Pulmonary artery endothelial cell (primary cell): ENCODE measurements at places on chromosomes 5 and 9.

- no peak for DNase-seq
Measured at GRCh38 chr9:114674798-114675540, 7.0 kb downstream of the TEX48 start.

GRCh38 chr5:107766439-107766838 is 95.7 kb upstream of the EFNA5 start:
- no peak for DNase-seq

GRCh38 chr5:167155387-167156005 is 1135.9 kb upstream of the WWC1 start:
- no peak for DNase-seq

GRCh38 chr5:170920196-170920595 is 58.4 kb downstream of the RANBP17 start:
- no peak for DNase-seq

GRCh38 chr5:181173027-181173419 is 25.6 kb downstream of the OR2V2 start:
- DNase-seq = no peak

GRCh38 chr9:118652912-118653311 is 716.3 kb downstream of the BRINP1 start:
- DNase-seq = no peak

DNA sequence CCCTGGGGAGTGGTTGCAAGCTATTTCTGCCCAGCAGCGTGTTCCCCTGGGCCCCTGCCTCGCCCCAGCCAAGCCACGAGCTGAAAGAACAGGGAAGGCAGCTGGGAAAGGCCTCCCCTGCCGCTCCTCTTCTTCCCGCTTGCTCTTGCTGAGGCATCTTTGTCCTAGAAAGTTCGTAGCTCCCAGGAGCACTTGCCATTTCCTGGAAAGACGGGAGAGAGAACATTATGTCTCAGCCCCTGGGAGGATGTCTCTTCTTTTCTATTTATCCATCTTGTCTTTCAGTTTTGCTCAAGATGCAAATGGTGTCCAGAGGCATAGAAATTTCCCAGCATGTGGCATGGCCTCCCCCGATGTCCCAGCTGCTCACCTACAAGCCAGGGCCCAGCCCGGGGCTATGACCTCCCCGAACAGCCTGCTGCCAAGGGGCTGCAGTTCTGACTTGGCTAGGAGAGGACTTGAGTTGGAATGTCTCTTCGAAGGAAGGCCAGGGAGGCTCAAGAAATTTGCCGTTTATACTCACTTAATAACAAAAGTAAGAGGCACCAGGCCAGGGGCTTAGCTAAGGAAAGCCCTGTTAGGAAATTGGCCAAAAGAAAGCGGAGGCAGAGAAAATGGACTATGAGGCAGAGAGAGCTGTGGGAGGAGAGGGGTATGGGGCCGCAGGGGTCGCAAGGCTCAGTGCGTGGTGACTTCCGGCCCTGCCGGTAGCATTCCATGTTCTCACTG is 87.3 kb downstream of the LIFR start:
- no peak for DNase-seq

DNA sequence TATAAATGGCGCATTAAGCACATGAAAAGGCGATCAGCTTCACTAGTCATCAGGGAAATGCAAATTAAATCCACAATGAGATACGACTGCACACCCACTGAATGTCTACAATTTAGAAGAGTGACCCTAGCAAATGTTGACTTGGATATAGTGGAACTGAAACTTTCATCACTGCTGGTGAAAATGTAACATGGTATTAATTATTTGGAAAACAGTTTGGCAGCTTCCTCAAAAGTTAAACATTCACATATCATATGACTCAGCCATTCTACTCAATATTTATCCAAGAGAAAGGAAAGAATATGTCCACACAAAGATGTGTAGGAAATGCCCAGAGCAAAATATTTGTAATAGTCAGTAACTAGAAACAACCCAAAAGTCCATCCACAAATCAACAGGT is 146.5 kb downstream of the LPAR1 start:
- no peak for DNase-seq

DNA sequence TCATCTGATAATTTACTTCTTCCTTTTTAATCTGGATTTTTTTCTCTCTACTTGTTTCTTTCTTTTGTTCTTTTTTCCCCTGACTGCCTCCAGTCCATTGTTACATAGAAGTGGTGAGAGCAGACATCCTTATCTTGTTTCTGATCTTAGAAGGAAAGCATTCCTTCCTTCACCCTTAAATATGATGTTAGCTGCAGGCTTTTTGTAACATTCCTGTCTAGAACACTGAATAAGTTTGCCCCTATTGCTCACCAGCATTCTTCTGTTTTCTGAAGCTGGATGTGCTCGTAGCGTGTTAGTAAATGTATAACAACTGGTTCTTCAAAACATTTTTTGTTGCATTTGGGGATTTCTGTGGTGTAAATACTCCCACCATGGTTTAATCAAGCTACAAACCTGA is 136.7 kb upstream of the NFIL3 start:
- DNase-seq = no peak

DNA sequence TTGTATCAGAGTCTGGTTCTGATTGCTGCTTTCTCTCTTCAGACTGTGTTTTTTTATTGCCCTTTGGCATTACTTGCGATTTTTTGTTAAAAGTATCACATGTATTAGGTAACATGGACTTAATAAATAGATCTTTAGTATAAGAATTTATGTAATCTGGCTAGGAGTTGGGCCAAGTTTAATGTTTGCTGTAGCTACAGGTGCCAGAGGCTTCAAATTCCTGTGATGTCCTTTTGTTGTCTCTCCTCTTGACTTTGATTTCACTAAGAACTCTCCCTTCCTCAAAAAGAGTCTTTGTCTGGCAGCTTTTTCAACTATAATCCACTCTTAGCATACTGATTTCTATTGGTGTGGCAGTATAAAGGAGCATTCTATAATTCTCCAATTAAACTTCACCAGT is 313.1 kb downstream of the DTWD2 start:
- no peak for DNase-seq

DNA sequence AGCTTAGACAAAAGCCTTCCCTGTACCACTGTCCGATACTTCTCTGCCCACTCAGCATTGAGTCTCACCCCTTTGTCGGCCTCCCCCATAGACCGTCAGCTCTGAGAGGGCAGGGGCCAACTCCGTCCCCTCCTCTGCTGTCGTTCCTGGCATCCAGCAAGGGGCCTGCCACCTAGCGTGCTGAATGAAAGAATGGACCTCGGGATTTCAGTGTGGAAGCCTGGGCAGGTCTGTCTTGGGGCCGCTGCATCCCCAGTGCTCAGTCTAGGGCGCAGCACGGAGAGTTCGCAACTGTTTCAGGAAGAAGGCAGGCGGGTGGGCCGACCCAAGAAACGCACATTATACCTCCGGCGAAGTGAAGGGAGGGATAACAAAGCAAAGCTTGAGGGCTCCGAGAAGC is 1.5 kb upstream of the TOR1B start:
- no peak for DNase-seq
